ENCODE measurements at places on chromosomes 6 and 20.

DNA sequence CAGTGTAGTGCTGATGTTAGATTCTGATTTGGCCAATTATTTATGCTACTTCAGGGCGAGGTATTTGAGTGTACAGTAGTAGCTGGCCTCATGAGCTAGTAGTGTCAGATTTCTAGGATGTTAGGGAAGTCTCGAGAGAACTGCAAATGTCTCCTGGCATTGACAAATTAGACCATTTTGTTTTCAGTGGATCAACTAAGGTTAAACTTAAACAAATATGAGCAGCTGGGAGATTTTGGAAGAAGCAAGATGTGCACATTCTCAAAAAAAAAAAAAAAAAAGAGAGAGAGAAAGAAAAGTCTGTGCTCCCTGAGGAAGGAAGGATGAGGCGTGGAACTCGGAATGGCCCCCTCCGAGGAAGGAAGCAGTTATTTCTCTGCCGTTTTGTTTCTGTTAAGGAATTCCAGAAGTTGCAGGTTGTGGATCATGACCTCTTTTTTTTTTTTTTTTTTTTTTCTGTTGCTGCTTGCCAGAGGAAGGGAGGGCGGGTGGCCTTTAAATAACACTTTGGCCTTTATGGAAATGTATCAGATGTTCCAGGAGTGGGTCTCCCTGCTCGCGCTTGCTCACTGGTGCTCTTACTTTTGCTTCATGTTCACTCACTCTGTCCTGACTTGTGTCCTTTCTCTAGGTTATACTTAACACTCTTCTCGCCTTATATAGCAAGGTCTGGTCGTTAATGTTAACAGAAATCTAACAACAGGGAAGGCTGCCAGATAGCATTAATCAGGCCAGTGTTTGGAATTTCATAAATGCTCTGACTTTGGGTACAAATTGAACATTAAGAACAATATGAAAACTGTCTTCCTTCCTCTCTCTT lies 124.4 kb downstream of the TCP11 start:
- no peak for DNase-seq

DNA sequence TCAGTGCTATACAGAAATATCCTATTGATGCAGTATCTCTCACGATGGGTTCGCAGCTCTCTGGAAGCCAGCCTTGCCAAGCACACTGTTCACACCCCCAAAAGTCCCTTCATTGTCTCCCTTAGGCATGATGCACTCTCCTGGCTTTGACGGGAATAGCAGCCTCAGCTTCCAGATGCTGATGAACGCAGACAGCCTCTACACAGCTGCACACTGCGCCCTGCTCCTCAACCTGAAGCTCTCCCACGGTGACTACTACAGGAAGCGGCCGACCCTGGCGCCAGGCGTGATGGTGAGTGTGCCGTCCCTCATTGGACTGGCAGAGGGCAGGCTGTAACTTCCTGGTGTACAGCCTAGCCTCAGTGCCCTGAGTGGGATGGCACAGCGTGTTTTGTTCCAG lies 60.0 kb upstream of the PBOV1 start:
- DNase-seq, result no peak

DNA sequence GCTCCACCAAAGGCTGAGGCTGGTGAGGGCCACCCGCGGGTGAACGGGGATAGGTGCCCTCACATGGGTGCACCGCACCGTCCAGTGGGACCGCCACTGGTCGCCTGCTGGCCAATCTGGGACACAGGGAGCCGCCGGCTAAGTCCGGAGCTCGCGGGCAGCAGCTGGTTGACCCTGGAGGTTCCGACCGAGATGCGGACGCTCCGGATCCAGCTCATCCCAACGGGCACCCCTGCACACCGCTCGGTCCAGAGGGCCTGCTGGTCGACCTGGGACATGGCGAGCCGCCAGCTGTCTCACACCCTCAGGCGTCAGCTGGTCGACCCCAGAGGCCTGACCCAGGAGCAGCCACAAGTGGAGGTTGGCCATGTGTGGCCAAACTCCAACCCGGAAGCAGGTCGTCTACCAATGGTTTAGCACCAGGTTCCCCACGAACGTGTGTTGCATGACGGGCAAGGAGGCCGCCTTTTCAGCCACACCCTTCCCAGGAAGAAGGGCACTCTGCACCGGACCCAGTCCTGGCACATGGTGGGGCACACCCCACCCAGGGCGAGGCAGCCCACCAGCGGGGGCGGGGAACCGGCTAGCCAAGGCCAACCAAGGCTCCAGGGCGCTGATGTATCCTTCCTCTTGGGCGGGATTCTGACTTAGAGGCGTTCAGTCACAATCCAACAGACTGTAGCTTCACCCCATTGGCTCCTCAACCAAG lies 746.0 kb upstream of the DEFB115 start:
- no peak for DNase-seq

- no peak for DNase-seq
These were observed 32.7 kb downstream of the CFAP61 start for GRCh38 chr20:20085071-20085470.

DNA sequence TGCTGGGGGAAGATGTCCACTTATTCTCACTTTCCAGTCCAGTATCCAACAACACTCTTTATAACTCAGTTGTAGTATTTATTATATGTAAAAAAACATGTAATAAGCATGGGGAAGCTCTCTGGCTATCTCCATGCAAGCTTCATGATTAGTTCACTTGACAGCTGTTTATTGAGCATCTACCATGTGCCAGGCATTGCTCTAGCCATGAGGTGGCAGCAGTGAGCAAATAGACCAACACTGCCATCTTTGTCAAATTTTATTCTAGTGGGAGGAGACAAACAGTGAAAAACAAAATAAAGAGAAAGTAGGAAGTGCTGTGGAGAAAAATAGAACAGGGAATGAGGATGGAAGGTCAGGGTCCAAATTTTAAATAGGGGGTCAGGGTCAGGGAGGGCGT lies 131.8 kb downstream of the CFAP61 start:
- DNase-seq, result no peak

DNA sequence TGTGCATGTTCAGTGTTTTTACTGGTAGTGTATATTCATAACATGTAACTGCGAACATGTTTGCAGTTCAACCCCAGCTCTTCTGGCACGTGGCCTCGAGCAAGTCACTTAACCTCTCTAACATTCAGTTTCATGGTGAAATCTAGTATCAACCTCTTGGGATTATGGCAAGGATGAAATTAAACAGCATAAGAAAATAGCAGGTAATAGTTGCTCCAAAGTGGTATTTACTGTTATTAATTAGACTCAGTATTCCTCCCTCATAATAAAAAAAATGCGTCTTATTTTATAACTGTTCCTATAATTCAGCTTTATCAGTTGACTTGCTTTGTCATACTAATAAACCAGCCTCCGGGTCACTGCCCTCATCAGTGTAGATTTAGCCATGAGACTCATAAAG lies 15.0 kb downstream of the FAM184A start:
- DNase-seq, result no peak

- no peak for DNase-seq
These were observed 500.3 kb upstream of the ADGRB3 start for GRCh38 chr6:68134796-68135195.

DNA sequence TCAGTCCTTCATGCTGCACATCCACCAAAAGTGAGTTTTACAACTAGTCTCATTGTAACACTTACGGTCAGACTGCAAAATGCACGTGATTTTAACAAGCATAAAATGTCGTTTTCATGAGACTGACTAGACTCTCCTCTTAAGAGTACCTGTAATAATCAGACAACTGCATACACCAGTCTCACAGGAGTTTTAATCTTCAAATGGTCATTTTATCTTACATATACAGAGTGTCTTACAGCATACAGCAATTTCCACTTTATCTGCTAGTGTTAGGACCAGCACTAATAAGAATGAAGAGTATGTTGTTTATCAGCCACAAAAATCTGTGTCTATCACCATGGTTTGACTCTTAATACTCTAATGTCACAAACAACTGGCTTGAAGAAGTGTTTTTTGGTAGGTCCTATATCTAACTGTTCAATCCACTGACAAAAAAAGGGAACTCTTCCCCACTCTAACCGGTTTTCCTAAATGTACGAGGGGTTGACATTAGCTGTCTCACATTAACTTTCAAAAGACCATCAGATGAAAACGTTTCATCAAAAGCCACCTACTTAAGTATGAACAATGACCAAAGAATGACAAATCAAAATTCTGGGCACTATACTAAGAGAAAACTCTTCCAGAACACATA lies 1.5 kb upstream of the ASF1A start:
- DNase-seq, result no peak

- DNase-seq, result no peak
These were observed 20.4 kb downstream of the MDFI start for GRCh38 chr6:41658636-41659035.

GRCh38 chr6:34616227-34616585 lies 60.1 kb upstream of the SPDEF start:
- no peak for DNase-seq

DNA sequence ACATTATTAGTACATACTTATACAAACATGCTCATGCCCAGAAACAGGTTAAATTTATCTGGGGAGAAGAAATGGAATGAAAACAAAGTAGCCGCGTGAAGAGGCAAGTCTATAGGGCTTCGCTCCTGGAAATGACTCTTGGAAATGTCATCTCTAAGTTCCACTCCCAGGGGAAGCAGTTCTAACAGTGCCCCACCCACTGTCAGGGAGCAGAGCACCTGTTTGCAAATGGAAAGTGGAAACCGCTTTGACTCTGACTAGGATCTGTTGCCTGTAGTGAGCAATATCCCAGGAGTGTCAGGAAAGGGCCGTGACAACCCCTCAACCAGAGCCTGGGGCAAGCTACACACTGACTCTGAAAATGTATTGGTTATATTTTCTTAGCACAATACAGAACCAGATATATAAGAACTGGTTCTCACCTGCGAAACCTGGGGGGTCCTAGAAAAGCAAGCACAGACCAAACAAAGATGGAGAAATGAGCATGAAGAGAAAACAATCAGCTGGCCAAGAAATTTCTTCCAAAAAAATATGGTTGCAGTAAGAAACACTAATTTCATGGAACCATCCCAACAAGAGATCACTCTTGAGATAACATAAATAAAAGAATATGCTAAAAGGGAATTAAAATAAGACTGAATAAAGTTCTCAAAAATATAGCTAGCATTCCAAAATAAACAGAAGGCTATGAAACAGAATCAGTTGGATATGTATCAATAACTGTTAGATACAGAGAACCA lies 47.5 kb upstream of the CRISP1 start:
- no peak for DNase-seq

GRCh38 chr6:129353067-129353466 lies 356.9 kb downstream of the ARHGAP18 start:
- DNase-seq, result no peak

GRCh38 chr6:133895573-133896343 lies 6.8 kb downstream of the TCF21 start:
- no peak for DNase-seq

DNA sequence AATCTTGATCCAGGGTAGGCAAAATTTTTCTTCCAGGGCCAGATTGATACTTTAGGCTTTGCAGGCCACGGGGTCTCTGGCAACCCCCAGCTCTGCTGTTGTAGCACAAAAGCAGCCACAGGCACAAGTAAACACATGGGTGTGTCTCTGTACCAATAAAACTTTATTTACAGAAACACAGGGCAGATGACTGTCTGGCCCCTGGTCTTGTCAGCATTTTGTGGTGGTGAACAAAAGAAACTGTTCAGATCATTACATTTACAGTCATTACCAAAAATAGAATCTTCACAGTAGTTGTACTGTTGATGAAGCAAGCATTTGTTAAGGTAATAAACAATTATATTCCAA lies 45.0 kb upstream of the KIF25 start:
- DNase-seq, result no peak

GRCh38 chr6:143742070-143742954 lies 64.5 kb downstream of the PHACTR2 start:
- no peak for DNase-seq

DNA sequence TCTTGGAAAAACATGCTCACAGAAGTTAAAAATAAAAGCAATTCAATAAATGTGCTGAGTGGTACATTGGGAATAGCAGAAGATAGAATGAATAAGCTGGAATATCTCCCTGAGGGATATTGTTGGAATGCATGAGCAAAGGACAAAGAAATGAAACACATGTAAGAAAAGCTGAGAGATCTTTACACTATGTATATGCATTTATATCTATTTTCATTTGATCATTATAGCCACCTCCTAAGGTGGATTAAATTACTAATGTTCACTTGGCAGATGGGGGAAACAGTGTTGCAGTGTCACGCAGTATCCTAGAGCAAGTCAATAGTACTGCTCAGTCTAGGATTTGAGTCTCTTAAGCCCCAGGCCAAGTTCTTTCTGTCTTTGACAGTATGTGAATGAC lies 542.0 kb upstream of the MARCKS start:
- DNase-seq, result no peak

- no peak for DNase-seq
These were observed 20.6 kb upstream of the SIRPA start for GRCh38 chr20:1874450-1875182.
